Fibroblast of upper back skin (primary cell): ENCODE measurements at places on chromosomes 1 and 21.

DNA sequence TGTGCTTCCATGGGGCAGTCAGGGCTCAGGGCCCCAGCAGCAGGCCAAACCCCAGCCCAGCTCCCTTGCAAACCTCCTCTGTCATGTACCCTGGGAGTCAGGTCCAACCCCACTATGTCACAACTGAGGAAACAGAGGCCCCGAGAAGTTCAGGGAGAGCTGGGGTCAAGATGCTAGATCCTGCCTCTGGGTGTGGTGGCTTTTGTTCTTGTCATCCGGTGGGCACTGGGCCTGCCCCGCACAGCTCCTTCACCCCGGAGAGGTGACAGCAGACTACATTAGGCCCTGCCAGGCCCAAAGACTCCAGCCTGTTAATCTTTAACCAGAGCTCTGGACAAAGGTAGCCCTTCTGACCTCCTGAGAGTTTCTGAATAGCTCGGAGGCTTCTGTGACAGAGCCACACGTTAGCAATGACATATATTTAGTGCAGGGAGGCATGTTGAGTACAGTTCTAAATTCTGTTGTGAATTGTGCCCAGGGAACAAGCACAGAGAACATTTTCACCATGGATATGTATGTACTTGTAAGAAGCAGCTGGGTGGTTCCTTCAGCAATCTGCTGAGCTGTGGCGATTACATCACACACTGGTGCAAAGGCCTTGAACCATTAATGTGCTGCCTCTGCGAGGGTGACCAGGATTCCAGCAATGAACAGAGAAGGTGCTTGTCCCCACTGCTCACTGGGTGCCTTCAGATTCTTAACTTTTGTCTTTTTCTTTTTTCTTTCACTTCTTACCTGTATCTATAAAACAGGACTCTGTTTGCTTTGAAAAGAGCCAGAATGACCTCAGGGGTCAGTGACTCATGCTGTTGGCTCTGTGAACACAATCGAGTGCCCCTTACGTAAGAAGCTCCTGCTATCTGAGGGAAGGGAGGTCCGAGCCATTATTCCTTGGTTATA, 102.8 kb downstream of the RHOU start:
- peak; percentile 60 for DNase-seq

- DNase-seq = no peak
These were observed 17.2 kb downstream of the MYBPH start for GRCh38 chr1:203158423-203158822.

DNA sequence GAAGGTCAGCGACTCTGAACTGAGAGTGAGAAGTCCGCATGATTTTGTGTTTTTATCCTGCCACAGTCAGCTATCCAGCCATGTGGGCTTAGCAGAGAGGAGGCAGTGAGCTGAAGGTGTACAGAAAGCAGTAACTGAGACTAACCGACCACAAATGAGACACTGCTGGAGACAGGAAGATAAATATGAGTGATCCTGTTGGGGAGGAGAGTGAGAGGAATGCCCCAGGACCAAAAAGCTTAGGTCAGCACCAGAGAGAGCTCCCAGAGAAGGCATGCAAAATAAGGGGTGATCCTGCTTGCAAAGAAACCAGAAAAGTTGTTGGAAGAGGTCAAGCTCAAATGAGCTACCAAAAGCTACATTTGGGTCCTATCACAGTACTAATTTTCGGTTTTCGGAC, 63.7 kb downstream of the HLCS start:
- peak; percentile 67 for DNase-seq

DNA sequence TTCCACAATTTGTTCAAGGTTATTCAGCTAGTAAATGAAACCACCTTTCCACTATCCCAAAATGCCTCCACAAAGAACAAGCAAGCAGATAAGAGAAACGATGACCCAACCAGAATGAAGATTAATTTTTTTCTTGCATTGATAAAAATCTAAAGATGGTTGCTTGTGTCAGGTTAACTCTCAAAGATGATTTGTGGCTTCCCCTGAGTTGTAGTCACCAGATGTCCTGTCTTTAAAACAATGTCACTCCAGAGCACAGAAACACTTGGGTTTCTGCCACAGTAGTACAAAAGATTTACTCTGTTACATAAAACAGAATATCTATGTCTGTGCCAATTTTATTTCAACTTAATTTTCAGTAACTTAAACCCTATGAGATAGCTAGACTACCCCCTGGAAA, 11.4 kb upstream of the CCDC17 start:
- no peak for DNase-seq

DNA sequence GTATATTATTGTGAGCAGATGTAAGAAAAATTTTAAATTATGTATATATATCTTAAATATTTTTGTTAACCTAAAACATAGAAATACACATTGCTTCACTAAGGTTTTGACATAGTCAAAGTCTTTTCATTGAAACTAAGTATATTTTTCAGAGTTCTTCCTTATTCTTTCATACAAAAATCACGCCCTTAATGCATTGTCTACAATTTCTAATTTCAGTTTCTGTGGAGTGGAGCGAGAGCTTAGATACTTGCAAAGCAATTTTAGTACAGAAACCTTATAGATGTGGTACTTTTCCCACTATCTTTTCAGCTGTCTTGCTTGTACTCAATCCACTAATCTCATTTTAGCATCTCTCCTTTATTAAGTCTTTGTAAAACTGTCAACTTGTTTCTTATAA, 63.2 kb downstream of the CD58 start:
- no peak for DNase-seq

GRCh38 chr1:12309783-12310742, 80.2 kb downstream of the VPS13D start:
- no peak for DNase-seq

DNA sequence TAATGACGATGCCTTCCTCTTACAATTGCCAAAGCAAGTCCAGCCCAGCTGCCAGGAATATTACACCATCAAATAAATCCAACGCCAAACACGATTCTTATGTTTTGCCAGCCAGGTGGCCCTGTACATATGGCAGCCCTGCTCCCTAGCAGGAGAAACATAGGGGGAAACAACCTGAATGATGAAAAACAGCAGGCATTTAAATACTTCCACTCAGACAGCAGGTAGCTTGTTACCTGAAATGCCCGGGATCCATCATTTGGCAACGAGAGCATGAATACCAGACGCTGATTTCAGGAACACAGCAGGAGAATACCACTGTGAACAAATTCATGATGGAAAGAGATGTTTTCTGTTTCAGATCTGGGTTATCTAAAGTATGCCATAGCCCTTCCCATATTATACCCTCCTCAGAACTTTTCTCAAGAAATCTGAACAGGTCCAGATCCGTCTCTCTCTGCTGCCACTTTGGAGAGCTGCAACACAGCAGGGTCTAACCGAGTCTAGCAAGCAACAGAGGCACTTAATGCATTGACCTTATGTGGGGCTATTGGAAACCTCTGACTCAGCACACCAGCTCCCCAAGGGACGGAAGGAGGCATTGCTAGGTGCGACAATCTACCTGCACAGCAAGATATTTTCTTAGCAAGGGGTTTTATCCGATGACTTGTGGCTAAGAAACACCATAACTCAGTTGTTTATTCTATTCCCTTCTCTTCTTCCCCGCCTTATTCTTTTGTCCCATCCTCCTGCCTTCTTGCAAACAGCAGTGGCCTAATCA, 166.3 kb downstream of the BARHL2 start:
- no peak for DNase-seq

GRCh38 chr1:155004352-155005075, 1.9 kb downstream of the ZBTB7B start:
- DNase-seq = no peak

DNA sequence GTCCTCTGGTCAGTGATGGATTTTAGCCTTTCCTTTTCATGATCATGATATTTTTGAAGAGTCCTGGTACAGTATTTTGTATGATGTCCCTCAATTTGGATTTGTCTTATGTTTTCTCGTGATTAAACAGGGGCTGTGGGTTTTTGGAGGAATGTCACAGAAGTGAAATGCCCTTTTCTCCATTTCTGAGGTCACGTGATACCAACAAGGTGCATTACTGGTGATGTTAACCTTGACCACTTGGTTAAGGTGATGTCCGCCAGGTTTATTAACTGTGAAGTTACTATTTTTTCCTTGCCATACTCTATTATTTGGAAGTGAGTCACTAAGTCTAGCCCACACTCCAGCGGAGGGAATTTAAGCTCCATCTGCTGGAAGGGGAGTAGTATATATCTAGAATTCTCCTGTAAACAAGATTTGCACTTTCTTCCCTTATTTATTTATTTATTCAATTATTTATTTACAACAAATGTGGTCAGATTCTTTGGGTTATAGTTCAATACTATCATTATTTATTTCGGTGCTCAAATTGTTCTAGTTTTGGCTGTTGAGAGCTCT, 123.4 kb downstream of the HIVEP3 start:
- DNase-seq = peak; percentile 62

DNA sequence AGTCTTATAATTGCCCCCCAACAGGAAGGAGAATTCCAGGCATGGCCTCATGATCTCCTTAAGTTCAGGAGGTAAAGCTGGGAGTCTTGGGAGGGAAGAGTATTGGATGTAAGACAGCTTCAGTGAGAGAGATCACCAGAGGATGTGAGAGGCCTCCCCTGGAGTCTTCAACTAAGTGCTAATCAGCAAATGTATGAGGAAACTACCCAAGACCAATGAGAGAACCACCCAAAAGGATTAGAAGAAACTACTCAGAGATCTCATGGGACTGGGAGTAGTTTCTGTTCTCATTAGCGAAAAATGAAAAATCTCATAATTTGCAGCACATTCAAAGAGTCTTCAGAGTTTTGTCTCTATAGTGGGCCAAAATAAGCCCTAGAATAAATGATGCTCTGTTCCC, 36.6 kb upstream of the WNT2B start:
- no peak for DNase-seq

DNA sequence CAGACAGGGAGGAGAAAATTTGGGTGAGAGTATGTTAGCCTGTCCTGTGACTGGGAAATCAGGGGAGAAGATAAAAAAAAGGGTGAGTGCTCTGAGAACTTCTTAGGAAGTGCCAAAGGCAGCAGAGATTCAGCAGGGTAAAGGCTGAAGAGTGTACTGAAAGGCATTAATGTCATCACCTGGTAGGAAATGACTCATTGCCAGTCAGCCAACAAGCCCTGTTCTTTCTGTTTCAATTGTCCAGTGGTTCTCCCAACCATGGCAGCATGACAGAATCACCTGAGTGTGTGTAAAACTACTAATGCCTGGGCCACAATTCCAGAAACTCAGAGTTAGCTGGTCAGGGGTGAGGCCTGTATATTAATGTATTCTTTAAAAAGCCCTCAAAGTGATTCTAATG, 83.5 kb downstream of the INTS7 start:
- peak; percentile 24 for DNase-seq

DNA sequence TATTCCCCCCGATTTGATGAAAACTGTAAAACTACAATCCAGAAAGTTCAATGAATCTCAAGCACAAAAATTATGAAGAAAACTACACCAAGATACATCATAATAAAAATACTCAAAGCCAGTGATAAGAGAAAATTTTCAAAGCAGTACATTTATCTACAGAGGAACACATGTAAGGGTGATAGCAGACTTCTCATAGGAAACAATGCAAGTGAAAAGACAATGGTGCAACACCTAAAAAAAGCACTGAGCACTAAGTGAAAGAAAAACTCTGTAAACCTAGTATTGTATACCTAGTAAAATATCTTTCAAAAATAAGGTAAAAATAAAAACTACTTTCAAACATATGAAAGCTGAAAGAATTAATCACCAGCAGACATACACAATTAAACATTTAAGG, 76.1 kb upstream of the IRF2BP2 start:
- DNase-seq = no peak

DNA sequence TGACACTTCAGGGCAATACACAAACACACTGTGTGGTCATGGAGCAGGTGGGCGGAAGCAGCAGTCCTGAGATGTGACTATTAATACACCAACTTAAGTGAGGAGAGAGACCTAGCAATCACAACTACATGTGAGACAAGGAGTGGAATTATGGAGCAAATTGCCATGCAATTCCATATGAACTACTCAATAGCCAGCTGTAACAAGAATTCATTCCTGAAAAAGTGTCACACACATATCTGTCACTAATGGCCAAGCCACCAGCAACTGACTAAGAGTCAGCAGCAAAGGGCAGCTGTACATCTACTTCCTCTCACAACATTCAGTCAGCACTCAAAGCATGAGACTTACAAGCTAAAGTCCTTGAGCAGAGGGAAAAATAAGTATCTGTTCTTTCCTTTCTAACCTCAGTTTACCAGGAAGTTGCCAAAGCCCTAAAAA, 46.2 kb downstream of the GPR3 start:
- DNase-seq = no peak

DNA sequence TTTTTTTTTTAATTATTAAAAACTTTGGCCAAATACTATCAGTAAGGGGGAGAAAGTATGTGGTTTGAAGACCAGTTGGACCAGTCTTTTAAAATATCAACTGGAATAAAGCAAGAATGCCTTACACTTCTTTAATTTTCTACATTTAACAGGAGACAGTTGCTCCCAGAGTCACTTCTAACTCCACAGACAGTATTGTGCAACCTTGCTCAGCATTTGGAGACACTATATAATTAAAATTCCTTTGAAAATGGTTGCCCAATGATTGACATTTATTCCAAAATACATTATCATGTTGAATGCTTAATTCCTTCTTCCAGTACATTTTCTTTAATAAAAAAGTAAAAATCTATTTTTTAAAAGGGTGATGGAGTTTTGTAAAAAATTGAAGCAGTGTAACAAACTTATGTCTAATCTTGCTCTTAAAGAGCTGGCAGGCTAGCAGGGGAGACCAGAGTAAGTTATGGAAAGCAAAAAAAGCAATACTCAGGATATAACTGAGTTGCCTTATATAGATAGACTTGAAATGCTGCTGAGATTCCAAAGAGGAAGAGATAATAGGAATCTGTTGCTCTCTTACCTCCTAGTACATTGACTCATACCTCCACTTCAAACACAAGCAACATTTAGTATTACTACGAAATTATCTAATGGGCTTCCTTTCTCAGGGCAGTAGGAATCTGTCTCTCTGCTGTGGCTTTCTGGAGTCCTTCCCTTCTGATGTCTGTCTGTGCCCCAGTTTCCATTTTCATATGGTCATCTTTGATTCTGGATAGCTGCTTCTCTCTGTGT, 69.7 kb upstream of the RGL1 start:
- DNase-seq = no peak

GRCh38 chr1:116827607-116828105, 73.4 kb downstream of the CD2 start:
- DNase-seq = no peak

DNA sequence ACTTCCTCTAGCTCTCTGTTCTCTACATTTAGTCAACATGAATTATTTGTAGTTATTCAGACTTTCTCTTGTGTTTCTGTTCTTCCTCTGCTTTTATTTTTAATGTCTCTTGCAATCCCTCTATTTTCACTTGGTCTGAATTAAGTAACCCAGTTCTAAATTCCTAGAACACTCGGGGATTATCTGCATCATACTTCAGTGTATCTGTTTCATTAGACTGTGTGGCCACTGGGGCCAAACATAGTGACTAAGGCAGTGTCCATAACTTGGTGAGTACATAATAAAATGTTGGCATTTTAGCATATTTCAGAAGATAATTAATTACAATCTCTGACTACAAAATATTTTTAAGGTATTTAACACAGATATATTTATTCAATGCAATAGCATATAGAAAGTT, 1087.2 kb upstream of the B3GALT2 start:
- DNase-seq = no peak
